Left forelimb (tissue), 1 donor: ENCODE measurements at places on chromosomes 1 and 21.

- DNase-seq = no peak
These were observed 5.1 kb downstream of the HSPB7 start for GRCh38 chr1:16012590-16013219.

DNA sequence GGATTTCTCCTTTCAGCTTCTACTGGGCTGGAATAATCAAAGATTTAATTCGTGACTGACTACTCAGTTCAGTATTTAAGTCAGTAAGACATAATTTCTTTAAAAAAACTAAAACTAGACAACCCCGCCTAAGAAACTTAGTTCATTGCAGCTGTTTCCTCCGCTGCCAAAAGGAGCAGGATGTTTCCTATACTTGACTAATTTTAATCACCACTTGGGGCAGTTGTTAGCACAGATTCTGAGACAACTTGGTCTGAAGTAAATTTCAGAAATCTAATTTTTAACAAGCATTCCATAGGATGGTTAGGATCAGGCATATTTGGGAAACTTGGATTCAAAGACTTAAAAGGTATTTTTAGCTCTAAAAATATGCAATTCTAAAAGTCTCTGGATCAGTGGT lies 34.0 kb downstream of the EPRS1 start:
- no peak for DNase-seq

DNA sequence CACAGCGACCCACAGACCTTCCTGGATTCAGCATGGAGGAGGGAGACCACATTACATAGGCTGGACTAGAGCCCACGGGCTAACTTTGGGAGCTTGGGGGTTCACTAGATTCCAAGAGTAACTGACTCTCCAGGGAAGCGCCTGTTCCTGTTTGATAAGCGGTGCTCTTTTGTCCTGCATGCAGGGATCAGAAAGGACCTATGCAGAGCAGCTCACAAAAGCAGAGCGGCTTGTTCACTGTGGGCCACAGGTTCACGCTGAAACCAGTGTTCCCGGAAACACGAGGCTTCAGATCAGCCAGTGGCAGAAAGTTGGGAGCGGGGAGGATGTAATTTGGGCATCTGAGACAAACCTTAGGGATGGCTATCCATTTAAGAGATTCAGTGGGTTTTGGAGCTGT lies 403.9 kb downstream of the PCP4 start:
- no peak for DNase-seq

- no peak for DNase-seq
These were observed 88.4 kb downstream of the LRRC8C start for GRCh38 chr1:89721351-89721750.

DNA sequence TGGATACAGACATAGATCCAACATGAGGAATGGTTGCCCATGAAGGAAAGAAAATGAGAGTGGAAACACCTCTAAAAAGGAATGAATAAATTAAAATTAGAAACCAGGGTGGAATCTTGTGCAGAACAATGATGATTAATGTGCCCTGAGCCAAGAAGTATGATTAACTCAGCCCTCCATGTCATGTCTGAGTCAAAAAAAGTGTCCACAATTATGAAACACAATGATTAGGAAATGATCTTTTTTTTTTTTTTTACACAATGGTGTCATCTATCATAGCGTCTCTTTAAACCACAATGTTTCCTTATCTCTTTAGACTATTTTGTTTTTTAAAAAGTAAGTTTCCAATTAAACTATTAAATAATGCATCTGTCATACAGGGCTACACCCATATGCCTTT lies 78.9 kb upstream of the RAB4A start:
- no peak for DNase-seq

DNA sequence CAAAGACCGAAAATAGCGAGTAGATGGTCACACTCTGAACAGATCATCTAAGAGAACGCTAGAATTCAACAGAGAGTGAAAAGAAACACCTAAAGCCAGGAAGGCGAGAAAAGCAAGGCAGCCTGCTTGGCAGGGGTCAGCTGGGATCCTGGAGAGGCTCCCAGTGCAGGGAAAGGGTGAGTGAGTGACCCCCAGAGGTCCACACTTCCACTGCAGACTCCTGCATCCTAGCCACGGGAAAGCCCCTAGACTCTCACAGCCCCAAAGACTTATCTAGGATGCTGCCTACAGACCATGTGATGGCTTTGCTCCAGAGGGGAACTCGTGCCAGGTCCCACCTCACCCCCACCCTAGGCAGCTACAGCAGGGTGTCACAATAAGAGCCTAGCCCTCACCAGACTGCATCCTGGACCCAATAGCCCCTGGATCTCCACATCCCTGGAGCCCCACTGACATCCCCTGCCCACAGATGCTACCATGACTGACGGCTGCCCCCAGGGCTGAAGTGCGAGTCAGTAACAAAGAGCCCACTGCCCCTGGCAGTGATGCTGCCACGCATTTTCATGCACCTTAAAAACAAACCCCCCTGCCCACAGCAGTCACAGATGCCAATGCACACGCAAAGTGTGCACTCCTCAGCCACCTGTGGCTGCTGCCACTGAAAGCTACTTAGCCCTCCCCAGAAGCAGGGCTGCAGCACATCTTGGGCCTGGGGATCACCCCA lies 62.2 kb downstream of the PSMG1 start:
- DNase-seq = peak; percentile 34

DNA sequence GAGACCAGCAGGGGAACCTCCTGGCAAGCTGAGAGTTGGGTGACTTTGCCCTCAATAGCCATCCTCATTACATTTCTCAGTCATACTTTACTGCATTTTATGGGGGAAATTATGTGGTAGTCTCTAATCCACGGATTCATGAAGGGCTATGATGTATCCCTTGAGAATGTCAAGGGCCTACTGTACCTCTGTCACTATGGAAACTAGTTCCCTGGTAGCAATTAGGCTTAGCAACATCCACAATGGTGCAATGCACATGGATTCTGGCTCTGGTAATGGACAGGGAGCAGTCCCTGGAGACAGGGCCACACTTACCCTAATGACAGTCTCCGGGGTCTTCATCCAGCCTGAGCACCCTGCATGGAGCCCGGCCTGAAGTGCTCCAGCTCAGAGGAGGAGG lies 26.5 kb downstream of the LRRN2 start:
- no peak for DNase-seq

DNA sequence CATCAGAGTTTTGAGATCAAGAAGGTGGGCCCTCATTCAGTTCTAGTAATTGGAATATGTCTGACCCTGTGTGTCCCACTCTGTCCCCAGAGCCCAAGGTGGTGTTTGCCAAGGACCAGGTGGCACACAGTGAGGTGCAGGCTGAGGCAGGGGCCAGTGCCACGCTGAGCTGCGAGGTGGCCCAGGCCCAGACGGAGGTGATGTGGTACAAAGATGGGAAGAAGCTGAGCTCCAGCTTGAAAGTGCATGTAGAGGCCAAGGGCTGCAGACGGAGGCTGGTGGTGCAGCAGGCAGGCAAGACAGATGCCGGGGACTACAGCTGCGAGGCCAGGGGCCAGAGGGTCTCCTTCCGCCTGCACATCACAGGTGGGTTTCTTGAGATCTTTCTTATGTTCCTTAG lies 35.2 kb downstream of the OBSCN start:
- peak; percentile 45 for DNase-seq

- DNase-seq = no peak
These were observed 21.1 kb downstream of the MEGF6 start for GRCh38 chr1:3590139-3590763.

- DNase-seq = no peak
These were observed 49.2 kb downstream of the UMODL1 start for GRCh38 chr21:42120101-42120902.
